ENCODE measurements at places on chromosomes 4 and X. TPM values are rescaled to one million over a fixed set of nuclear protein-coding genes. Genes with fewer than 3 reads are reported as not detected.

DNA sequence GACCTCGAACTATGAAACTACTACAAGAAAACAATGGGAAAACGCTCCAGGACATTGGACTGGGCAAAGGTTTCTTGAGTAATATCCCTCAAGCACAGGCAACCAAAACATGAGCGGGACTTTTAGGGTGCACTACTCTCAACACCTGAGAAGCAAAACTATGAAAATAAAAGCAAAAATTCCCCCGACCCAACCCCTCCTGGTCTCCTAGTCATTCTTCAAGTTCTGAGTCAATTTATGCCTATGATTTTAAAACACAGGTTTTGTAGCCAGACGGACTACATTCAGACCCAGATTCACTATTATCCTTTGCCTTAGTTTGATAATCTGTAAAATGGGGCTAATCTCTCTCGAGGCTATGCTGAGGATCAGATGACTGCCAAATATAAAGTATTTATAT, 97.0 kb downstream of the SOWAHB start:
- no peak for DNase-seq

DNA sequence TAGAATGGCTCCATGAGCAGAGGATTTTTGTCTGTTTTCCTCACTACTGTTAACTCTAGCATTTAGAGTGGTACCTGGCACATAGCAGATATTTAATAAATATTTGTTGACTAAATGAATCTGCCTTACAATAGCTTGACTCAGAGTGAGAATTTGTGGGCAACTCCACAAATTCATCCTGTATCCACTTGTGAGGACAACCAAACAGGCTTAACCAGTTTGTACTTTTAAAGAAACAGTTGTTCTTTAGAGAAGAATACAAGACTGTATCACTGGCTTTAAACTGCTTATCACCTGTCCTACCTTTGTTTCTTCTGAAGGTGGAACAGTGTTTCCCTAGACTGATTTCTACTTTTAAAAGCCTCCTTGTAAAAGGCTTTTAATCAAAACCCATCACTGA, 141.3 kb upstream of the SH3RF1 start:
- DNase-seq, result no peak

GRCh38 chr4:99979872-99980271, 29.8 kb upstream of the H2AZ1 start:
- DNase-seq, result no peak

- DNase-seq, result no peak
These were observed 108.9 kb downstream of the USP46 start for GRCh38 chr4:52550186-52550585.

GRCh38 chr4:6776920-6777635, 5.4 kb upstream of the KIAA0232 start:
- DNase-seq, result no peak

GRCh38 chr4:3284734-3285557, 7.9 kb upstream of the RGS12 start:
- DNase-seq, result no peak

DNA sequence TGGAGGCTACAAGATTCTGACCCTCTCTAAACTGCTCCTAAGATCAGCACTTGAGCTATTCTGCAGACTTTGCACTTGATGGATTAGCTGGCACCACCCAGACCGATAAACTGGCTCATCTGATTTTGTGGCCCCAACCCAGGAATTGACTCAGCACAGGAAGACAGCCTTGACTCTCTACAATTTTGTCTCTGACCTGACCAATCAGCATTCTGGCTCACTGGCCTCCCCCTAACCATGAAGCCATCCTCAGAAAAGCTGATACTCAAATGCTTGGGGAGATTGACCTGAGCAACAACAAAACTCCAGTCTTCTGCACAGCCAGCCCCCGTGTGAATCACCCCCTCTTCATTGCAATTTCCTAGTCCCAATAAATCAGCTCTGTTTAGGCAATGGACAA, 195.4 kb upstream of the PPP1R2C start:
- no peak for DNase-seq

GRCh38 chr4:84051639-84052038, 447.5 kb downstream of the NKX6-1 start:
- DNase-seq, result no peak

DNA sequence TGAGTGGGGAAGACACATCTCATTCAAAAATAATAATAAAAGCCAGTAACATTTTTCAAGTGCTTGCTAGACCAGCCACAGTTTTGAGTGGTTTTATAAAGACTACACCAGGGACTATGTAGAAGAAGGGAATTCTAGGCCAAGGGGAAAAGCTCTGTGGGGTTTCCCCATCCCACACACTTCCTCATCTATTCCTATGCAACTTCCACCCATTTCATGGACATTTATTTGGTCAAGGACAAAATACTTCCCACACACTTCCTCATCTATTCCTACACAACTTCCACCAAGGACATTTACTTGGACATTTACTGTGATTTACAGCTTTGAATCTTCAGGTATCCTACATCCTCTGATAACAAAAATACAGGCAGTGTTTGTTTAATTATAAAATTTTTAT, 86.5 kb upstream of the KLF3 start:
- no peak for DNase-seq

- DNase-seq, result no peak
These were observed 11.3 kb upstream of the MYOZ2 start for GRCh38 chr4:119124352-119124751.

DNA sequence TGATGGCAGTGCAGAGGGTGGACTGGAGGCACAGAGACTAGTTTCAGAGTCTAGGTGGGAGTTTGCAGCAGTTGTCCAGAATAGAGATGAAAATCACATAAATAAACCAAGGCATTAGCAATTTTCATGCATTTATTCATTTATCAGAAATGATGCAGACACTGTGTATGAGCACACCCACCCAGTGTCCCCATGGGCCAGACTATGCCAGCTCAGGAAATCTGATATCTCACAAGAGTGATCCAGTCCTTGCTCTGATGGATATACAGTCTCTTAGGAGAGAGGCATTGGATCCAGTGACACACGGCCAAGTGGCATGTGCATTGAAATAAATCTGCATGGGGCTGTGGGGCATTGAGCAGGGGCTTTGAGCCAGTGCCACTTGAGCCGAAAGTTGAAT, 228.2 kb downstream of the FRMPD4 start:
- DNase-seq, result no peak

DNA sequence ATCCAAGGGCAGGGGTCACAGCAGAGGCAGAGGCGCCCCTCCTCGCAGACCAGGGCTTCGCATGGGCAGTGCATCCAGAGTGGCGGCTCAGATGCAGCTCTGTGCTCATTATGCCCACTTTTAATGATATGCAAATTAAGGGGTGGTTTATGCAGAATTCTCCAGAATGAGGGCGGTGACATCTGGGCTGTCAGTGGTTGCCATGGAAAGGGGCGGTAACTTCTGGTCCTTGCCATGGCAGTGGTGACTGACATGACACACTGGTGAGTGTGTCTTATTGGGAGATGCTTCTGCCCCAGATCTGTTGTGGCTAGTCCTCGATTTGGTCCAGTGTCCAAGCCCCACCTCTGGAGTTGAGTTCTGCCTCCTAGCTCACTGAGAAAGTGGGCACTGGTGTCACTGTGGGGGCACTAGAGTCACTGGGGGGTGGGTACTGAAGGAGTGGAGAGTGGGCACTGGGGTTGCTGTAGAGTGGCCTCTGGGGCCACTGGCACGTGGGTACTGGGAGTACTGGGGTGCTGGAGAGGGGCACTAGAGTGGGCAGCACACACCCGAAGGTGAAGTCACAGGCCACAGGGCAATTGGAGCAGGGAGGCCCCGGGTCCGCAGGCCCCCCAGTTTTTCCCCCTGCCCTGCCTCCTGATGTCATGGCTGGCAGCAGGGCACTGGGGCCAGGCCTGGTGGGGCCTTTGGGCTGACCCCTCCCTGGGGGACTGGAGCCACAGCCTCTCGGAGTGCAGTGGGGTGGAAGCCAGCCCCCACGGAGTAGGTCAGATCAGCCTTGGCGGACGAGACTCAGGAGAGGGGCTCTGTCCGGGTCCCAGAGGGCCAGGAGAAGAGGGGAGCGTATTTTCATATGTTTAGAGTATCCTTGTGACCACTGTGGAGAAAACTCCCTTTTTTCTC, 98.6 kb upstream of the NKX1-1 start:
- DNase-seq, result peak; percentile 11

DNA sequence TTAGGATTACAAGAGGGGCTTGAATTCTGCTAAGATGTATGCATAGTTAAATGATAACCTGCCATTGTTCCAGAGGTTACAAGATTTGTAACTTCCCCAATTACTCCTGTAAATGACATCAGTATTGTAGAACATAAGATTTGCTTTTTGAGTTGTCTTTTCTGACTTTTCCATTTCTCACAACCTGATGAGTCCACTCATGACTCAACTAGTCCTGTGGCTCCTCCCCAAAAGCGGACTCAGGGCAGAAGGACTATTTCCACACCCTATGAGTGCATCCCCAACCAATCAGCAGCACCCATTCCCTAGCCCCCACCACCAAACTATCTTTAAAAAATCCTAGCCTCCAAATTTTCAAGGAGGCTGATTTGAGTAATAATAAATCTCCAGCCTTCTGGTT, 54.7 kb downstream of the HOPX start:
- no peak for DNase-seq

Gene BMP3
- 23.5 TPM for total RNA-seq

Gene AFP
- total RNA-seq, result 0.10 TPM

Gene GAGE12F
- not detected for total RNA-seq

Gene GABRA4
- total RNA-seq, result 8.1 TPM

Gene F8
- total RNA-seq, result 8.0 TPM

Measured in spinal cord (tissue), 10 donors.